GM23248 (cell line): ENCODE measurements at places on chromosomes 5 and 9. TPM values are rescaled to one million over a fixed set of nuclear protein-coding genes. Genes with fewer than 3 reads are reported as not detected.

DNA sequence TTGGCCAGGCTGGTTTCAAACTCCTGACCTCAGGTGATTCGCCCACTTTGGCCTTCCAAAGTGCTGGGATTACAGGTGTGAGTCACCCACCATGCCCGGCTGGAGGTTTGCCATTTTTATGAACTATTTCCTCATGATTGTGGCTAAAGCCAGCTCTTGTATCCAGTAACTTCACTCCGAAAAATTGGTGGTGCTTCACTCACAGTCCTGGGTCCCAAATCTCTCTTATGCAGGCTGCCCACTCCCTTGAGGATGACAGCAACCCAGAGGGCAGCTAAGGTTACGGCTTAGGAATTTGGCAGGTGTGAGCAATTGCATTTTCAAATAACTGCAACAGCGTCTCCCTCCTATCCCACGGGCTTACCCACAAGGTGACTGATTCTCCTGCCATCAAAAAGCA, 23.4 kb upstream of the FUBP3 start:
- H3K4me3 ChIP-seq, result no peak overlapping the region
- peaks cover 10% of the 10 kb centered on the region; the same call in 1 of the 2 replicates for H3K27me3 ChIP-seq
- H3K36me3 ChIP-seq, result no peaks in the 10 kb centered on the region
- no peak overlapping the region for H3K27ac ChIP-seq
- peak; percentile 53 for DNase-seq

The WASHC1 gene
- total RNA-seq, result 3.1 and 6.2 TPM in 2 replicates

The ADRA1B gene
- total RNA-seq, result 0.32 and 0.63 TPM in 2 replicates

DNA sequence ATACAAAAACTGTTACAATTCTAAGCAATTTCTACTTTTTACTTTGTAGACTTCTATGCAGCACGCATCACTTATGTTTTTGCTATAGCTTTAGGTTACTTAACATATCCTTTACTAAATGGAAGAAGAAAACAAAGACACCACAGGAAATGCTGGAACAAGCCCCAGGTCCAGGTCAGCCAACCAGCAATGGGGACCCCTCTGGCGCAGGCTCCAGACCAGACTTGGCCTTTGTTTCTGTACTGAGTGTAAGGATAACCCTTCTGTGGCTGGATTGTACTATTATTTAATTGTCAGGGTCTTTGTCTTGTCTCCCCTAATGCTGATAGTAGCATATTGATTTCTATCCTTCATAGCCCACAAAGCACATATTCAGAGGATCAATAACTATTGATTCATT, 4.2 kb downstream of the SEMA4D start:
- H3K4me1 ChIP-seq, result no peaks in the 10 kb centered on the region
- peaks cover 6% of the 10 kb centered on the region for H3K27me3 ChIP-seq
- no peak overlapping the region for H3K4me3 ChIP-seq
- H3K36me3 ChIP-seq, result no peaks in the 10 kb centered on the region

- no peaks in the 10 kb centered on the region for H3K4me1 ChIP-seq
- H3K4me3 ChIP-seq, result no peak overlapping the region
- H3K27me3 ChIP-seq, result no peaks in the 10 kb centered on the region
- DNase-seq, result no peak
These were observed 103.3 kb downstream of the SVEP1 start for GRCh38 chr9:110476251-110476650.

- H3K4me3 ChIP-seq, result no peak overlapping the region
- no peak overlapping the region for H3K27ac ChIP-seq
- H3K4me1 ChIP-seq, result peaks cover 27% of the 10 kb centered on the region
These were observed 218.0 kb downstream of the MAN2A1 start for GRCh38 chr5:109907731-109908130.

- DNase-seq, result peak; percentile 63
- peak overlapping the region; percentile 12; the same call in 1 of the 2 replicates for H3K27ac ChIP-seq
- H3K4me1 ChIP-seq, result peaks cover 20% of the 10 kb centered on the region
- H3K4me3 ChIP-seq, result no peak overlapping the region
- H3K27me3 ChIP-seq, result no peaks in the 10 kb centered on the region
- H3K36me3 ChIP-seq, result no peaks in the 10 kb centered on the region
These were observed 10.1 kb upstream of the MOB3B start for GRCh38 chr9:27539479-27540441.

The GRM6 gene
- total RNA-seq, result not detected in 2 replicates

The PPP6C gene
- 23.5 and 27.5 TPM in 2 replicates for total RNA-seq

DNA sequence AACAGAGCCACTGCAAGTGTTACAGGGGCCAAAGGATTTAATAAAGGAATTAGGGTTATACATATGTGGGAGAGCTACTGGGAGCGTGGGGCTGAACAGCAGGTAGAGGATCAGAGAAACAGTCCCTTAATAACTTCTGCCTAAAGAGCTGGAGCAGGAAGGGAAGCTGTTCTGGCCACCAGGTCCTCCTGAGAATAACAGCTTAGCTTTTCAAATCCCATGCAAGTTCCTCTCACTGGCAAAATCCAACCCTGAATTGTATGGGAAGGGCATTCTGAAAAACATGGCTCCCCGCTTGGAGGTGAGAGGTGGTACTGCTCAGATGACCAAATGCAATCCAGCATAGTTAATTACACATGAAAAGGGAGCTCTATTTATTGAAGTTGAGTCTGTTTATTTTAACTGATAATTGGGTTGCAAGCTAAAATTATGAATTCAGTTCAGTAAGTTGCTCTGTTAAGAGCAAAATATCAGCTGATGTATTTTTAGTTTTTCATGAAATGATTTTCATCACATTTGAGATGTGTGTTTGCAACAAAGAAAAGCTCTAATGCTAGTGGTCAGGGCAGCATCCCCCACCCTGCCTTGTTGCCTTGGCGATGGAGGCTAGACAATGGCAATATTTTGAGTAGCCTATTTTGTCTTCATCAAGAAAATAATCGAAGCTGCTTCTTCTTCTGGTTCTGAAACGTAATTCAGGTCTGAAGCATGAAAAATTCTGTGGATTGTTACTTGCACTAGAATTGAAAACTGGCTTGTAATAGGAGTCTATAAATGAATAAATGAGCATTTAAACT, 58.4 kb upstream of the SH3GL2 start:
- H3K27ac ChIP-seq, result no peak overlapping the region
- no peak for DNase-seq
- H3K4me1 ChIP-seq, result no peaks in the 10 kb centered on the region
- H3K27me3 ChIP-seq, result no peaks in the 10 kb centered on the region
- H3K36me3 ChIP-seq, result no peaks in the 10 kb centered on the region

- DNase-seq, result no peak
- no peak overlapping the region for H3K4me3 ChIP-seq
- no peaks in the 10 kb centered on the region for H3K36me3 ChIP-seq
- no peaks in the 10 kb centered on the region for H3K27me3 ChIP-seq
- no peaks in the 10 kb centered on the region for H3K4me1 ChIP-seq
These were observed 53.6 kb upstream of the GABRB2 start for GRCh38 chr5:161600156-161600555.

DNA sequence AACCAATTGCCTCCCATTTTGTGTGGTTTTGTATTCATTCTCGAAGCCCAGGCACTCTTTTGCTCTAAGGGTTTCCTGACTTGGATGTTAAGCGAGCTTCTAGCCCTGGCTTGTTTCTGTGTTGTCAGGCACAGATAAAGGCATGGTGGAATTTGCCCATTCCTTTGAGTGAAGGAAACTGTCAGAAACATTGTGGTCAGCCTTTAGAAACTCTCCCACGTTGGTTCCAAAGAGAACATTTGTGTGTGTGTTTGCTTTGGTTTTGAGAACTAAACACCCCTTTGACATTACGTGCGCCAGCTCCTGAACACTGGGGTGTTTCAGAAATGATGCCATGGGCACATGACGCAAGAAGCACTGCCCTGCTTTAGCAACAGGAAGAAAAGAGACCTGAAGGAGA, 320.9 kb downstream of the NTRK2 start:
- DNase-seq, result no peak
- H3K4me1 ChIP-seq, result no peaks in the 10 kb centered on the region
- no peaks in the 10 kb centered on the region for H3K27me3 ChIP-seq
- H3K27ac ChIP-seq, result no peak overlapping the region
- no peaks in the 10 kb centered on the region for H3K36me3 ChIP-seq
- no peak overlapping the region for H3K4me3 ChIP-seq

The NR2F1-AS1 gene
- total RNA-seq, result 8.3 and 13.4 TPM in 2 replicates

GRCh38 chr5:67059744-67060490, 136.7 kb downstream of the CD180 start:
- H3K36me3 ChIP-seq, result no peaks in the 10 kb centered on the region
- peak; percentile 31 for DNase-seq
- H3K4me1 ChIP-seq, result peaks cover 10% of the 10 kb centered on the region; the same call in 1 of the 2 replicates
- 0 out of 2 replicates have a peak overlapping the region, but pooled peaks have one; percentile 10 for H3K4me3 ChIP-seq
- H3K27me3 ChIP-seq, result no peaks in the 10 kb centered on the region

GRCh38 chr5:33343676-33344327, 97.0 kb upstream of the TARS1 start:
- peaks cover 26% of the 10 kb centered on the region for H3K4me1 ChIP-seq
- H3K36me3 ChIP-seq, result no peaks in the 10 kb centered on the region
- peak; percentile 89 for DNase-seq
- H3K27me3 ChIP-seq, result no peaks in the 10 kb centered on the region
- H3K4me3 ChIP-seq, result peak overlapping the region; percentile 5; the same call in 1 of the 2 replicates
- H3K27ac ChIP-seq, result peak overlapping the region; percentile 85

The EMB gene
- total RNA-seq, result 0.22 TPM in 1 of 2 replicates, not detected in the other

DNA sequence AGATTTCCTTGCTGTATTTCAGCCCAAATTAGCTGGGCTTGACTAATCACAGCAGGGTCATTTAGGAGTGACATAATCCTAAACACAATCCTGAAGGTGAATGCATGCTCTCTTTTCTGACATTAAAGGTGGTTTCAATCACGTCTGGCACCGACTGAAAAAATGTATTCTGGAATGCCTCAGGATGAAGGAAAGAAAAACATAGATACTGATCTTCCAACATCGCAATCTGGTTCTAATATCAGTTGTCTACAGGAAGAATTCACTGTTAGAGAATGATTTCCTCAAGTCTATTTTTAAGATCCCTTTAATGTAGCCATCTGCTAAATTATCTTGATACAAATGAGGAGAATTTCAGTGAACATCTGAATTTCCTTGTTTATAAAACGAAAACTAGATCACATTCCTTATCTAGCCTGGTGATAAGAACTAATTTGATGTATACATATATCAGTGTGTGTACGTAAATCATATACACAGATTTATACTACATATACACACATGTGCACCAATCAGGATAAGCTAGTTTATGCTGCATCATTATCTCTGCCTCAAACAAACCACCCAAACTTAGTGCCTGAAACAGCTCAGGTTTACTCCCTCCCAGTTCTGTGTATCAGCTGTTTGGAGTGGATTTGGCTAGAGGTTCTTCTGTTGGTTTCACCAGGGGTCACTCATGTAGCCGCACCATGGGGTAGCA, 31.3 kb upstream of the TAS2R1 start:
- H3K27ac ChIP-seq, result no peak overlapping the region
- H3K4me3 ChIP-seq, result peak overlapping the region; percentile 21; the same call in 1 of the 2 replicates
- H3K36me3 ChIP-seq, result no peaks in the 10 kb centered on the region
- DNase-seq, result peak; percentile 11
- peaks cover 22% of the 10 kb centered on the region for H3K4me1 ChIP-seq
